ENCODE measurements at places on chromosomes 4 and X. TPM values are rescaled to one million over a fixed set of nuclear protein-coding genes. Genes with fewer than 3 reads are reported as not detected.

DNA sequence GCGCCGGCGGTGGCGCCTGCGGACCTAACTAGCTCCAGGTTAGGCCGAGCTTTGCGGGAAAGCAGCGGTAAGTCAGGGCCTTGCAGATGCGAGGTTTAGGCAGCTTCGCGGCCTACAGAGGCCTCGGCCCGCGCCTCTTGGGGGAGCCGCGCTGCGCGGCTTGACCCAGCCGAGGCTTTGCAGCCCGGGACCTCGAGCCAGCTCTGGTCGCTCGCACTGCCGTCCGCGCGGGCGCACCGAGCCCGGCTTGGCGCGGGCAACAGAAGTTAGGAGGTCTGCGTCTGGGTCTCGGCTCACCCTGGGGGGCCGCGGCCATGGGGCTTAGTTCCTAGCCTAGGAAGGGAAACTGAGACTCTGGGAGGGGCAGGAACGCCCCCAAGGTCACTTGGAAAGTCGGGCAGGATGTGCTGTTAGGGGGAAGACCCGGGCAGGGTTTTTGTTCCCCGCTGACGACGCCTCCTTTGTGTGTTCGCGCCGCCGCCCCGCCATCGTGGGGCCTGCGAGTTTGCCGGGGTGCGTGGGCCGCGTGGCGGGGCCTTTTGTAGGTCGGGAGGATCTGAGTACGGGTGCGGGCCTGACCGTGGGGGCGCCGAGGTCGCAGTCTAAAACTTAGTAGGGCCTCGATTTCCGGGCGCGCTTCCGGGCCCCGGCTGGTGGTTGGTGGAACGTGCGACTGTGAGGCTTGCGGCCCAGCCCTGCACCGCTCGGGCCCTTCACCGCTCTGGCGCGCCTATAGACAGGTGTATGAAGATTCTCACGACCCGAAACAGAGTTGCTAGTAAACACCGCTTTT lies 482 bp downstream of the RNF4 start:
- no peak for DNase-seq

SPANXA1 gene
- polyA plus RNA-seq: not detected

DNA sequence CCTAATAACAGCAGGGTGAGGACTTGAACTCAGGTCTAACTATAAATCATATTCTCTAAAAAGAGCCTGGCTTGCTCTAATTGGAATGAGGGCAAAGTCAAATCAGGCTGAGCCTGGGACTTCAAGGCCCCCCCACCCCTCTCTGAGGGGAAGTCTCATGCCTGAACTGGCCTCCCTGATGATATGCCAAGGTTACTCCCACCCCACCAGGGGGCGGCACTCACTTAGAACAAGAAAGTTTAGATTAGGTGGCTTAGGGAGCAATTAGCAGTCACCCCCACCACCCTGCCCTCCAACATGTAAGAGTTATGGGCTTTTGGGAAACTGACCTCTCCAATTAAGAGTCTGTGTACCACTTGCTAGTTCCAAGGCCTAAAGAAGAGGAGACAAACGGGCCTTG lies 2.7 kb downstream of the FOXO4 start:
- no peak for DNase-seq

- DNase-seq: no peak
Observed at GRCh38 chr4:156803056-156803455, 168.5 kb downstream of the PDGFC start.

KCND1 gene
- 0.55 TPM for polyA plus RNA-seq

DNA sequence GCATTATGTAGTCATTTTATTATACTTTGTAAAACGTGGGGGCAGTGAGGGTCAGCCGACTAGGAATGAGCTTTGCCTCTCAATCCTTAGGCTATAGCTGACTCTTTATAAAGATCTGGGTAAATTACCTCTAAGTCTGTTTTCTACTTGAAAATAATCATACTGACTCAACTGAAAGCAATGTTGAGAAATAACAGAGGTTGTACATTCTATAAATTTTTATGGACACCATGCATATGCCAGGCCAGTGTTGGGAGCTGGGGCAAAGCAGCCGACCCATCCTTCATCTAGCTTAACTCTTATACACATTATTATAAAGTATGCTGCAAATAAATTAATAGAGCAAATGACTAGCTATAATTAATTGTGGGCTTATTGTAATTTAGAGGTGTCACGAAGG lies 2.2 kb upstream of the DCUN1D4 start:
- DNase-seq: no peak

ZAR1 gene
- polyA plus RNA-seq: not detected

DNA sequence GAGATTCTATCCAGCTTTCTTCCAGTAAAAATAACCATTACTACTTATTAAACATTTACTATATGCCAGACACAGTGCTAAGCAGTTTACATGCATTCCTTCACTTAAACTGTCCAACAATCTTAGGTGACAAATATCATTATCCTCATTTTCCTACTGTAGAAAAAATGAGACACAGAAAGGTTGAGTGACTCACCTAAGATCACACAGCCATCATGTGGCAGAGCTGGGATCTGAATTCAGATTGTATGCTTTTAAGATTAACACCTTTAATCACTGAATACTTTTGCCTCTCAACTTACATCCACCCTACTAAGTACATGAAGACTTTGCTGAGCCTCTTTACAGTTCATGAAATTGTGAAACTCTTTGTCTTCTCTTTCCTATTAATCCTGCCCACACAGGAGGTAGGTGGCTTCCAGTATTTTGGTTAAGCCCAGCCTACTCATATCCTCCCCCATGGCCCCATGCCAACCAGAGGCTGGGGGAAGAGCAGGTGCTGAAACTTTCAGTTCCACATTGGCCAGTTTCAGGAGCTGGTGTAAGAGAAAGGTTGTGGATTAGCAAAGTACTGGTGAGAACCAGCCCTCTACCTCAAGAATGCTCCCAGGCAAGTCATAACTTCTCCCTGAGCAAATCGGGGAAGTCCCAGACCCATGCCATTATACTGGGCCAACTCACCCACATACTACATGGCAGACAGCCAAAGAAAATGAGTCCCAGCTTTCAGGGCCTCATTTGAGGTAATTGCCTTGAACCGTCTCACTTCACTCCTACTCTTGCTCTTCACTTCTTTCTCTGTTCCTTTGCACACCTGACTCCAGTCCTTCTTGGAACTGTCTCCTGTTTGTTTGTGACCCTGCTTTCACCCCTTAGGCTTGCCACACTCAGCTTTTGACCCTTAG lies 211.1 kb downstream of the GUCY2F start:
- DNase-seq: peak; percentile 94

DNA sequence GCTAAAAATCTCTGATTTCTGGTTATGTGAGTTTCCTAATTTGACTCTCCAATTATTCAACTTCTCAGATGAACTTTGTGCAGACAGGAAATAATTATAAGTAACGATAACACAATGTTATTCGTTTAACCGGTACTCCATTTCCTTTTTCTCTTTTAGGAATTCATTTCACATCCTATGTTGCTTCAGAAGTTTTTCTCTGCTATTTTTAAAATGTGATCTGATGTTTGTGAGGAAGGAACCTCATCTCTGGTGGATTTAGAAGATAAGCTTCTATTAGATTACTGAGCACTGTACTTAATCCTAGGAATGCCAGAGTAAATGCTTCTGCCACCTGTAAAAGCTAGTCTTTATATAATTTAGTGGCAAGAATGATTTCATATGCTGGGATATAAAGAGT lies 116.0 kb upstream of the ETNPPL start:
- no peak for DNase-seq

- no peak for DNase-seq
Observed at GRCh38 chr4:51943221-51943620, 76.9 kb downstream of the LRRC66 start.
